ENCODE measurements at places on chromosomes 7 and 10.
A peak's percentile ranks its signal among the peaks of the same experiment; 100 is the strongest.

DNA sequence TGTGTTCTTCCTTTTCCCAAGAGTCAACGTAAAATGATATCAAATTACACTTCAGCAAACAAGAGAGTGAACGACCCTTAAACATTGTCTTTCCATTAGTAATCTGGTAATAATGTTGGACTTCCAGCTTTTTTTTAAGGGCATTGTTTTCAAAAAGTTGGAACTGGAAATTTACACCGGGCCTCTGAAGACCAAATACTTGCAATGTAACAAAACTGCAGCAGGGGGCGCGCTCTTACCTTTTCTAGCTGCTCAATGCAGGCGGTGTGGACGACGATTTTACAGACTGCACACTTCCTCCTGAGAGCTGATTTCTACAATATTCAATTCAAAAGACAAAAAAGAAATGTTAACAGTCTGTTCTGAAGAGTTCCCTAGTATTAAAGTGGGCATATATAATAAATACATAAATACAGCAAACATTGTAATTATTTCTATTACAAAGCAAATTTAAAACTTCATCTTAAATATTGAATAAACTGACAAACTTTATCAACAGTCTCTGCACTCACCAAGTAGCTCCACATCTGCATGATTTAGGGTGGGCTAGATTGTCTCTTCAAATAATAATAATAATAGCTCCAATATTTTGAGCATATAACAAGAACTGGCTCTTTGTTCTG lies 190.4 kb downstream of the DGKI start:
- DNase-seq, result peak; percentile 41

DNA sequence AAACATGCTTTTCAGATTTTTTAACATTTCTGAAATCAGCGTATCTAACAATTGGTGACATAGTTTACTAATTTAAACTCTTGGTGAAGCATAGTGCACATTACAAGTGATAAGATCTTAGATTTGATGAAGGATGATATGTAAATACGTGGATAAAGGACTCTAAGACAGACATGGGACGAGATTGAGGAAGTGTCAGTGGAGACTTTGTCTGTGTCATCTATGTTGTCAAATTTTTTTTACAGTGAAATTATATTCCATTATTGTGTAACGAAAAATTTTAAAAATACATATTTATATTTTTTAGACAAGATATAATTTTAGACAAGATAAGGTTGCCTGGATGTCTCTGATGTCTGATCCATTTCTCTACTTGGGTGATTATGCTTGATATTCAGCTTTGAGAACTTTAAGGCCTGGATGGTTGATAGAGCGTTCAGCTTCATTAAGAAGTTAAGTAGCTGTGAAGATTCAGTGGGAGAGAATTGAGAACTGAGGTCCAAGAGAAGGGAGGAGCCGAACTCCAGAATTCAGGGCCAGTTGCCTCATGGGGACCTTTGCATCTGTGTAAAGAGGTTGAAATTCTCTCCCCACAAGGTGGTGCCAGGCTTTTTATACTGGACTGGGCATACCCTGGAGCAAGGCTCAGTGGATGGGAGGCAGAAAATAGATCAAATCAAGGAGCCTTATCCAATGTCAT lies 62.7 kb downstream of the KAT6B start:
- DNase-seq, result no peak

GRCh38 chr10:127738512-127739424 lies 1.8 kb downstream of the FOXI2 start:
- no peak for DNase-seq

DNA sequence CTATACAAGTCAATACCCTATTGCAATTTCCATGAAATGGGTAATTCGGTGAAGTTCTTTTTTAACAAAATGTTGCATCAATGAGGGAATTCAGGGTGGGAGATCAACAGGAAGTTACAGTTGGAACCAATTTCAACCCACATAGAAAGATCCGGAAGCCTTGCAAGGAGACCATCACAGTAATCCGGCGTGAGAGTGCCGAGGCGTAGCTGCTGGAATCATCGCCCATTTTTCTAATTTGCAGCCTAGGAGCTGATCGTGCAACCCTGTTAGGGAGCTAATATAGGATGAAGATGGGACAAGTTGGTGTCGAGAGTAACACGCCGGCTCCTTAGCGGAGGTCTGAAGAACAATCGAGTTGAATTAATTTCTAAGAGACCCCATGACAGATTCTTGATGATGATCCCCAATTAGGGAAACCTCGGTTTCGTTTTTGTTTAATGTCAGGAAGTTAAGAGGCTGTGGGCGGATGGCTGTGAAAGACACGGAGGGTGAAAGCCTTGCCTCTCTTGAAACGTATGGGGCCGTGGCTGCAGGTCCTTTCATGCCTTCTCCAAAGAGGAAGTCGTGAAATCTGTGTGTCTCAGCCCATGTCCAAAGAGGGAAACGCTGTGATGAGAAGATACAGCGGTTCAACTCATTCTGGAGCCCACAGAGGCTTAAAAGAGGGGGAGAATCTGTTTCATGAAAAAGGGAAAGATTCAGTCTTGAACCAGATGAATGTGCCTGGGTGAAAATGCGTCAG lies 51.2 kb upstream of the CARD11 start:
- DNase-seq, result no peak

DNA sequence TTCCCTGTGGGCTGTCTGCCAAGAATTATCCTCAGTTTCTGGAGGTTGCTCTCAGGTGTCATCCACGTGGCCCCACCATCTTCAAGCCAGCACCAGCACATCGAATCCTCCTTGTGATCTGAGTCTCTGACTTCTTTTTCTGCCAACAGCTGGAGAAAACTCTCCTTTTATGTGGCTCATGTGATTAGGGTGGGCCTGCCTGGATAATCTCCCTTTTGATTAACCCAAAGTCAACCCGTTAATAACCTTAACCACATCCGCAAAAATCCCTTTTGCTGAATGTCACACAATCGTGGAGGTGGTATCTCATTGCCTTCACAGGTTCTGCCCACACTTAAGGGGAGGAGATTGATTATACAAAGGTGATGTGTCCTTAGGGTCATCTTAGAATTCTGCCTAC lies 73.8 kb downstream of the LRGUK start:
- DNase-seq, result no peak

GRCh38 chr10:1308173-1308961 lies 252.2 kb downstream of the WDR37 start:
- no peak for DNase-seq

- no peak for DNase-seq
Observed at GRCh38 chr10:80589726-80590373, 52.1 kb downstream of the SH2D4B start.

DNA sequence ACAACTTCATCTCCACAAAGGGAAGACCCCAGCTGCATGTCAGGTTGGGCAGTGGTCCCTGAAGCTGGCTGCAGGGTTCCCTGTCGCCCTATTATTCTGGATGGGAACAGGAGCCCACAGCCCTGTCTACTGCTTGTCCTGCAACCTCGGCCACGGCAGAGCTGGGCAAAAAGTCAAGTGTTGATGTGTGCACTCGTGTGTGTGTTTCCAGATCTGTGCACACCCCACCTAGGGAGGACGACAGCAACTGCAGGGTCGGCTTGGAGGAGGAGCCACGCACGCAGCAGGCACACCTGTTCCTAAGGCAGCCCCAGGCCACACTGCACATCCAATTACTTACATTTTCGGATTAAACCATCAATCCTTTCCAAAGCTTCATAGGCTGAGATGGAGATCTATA lies 23.6 kb downstream of the PITRM1 start:
- DNase-seq, result no peak

GRCh38 chr10:63008491-63008890 lies 124.6 kb upstream of the NRBF2 start:
- DNase-seq, result no peak

- DNase-seq, result peak; percentile 14
Observed at GRCh38 chr10:14654821-14655382, 119.8 kb downstream of the FAM107B start.

- DNase-seq, result no peak
Observed at GRCh38 chr10:112373912-112374338, at the start of gene ACSL5. ACSL5 (plus strand) TSS chr10:112374116; CDS start chr10:112394947, 20,831 bp downstream.

- no peak for DNase-seq
Observed at GRCh38 chr10:103836861-103837260, 18.5 kb downstream of the SH3PXD2A start.

GRCh38 chr7:157807510-157807909 lies 470.7 kb downstream of the DNAJB6 start:
- DNase-seq, result no peak

- DNase-seq, result no peak
Observed at GRCh38 chr10:113331961-113332360, 220.9 kb upstream of the HABP2 start.

GRCh38 chr7:36880108-36880507 lies 155.8 kb upstream of the AOAH start:
- no peak for DNase-seq

All from foreskin keratinocyte (primary cell).